ENCODE measurements at places on chromosomes 13 and 19. TPM values are rescaled to one million over a fixed set of nuclear protein-coding genes. Genes with fewer than 3 reads are reported as not detected.

- DNase-seq, result no peak
These were observed 1.6 kb downstream of the MAP2K7 start for GRCh38 chr19:7905268-7905667.

DNA sequence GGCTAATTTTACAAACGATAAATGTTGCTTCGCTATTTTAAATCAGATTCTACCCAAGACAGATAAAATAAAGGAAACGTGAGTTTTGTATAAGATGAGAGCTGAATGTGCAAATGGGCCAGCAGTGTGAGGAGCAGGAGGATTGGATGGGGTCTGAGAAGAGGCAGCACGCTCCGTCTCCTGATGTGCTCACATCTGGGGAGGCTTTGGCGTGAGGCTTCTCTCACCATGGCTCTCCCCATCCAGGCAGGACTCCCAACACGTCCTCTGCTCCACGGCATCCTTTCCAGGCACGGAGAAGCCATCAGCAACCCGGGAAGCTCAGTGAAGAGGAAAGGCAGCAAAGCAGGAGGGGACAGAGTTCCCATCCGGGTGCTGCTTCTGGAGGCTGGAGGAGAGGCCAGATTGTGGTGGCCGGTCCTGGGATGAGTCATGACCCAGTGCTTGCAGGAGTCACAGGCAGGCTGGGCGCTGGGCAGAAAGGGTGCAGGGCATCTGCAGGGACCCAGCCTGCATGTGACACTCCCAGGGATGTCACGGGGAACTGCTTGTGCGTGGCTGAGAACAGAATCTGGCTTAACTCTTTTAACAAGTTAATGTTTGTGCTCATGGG is 47.5 kb downstream of the ZNF536 start:
- no peak for DNase-seq

DNA sequence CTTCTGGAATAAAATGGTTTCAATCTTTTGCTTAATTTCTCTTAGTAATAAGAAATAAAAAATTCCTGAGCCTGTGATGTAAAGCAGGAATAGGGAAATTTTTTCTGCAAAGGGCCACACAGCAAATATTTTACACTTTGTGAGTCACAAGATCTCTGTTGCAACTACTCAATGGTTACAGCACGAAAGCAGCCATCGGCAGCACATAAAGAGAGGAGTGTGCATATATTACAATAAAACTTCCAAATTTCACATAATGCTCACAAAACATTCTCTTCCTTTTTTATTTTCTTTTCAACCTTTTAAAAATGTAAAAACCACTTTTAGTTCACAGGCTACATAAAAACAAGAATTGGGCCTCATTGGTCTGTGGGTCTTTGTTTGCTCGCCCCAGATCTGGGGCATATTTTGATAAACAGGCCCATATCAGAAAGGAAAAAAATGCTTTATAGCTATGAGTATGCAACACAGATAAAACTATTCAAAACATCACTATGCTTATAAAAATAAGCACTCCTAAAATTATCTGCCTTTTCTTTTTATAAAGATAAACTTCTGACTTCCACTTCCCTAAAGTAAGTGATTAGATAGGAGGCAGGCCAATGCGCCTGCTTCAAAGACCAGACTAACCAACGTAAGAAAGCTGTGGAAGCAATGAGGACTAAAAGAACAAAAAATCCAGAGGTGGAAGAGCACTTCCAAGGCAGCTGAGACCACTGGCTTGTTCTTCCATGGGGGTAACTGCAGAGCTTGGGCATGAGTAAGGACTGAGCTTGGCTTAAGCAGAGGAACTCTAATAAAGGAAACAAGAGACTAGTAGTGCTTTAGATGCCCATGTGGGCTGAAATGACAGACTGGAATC is 26.5 kb downstream of the MYCBP2 start:
- no peak for DNase-seq

GRCh38 chr13:107650081-107650701 is 565.1 kb downstream of the LIG4 start:
- peak; percentile 10 for DNase-seq

GRCh38 chr19:52095172-52096014 is at the start of gene ZNF841:
Gene ZNF841 (minus strand): TSS chr19:52095765. CDS start chr19:52084801, 10,964 bp downstream.
- peak; percentile 67 for DNase-seq

- no peak for DNase-seq
These were observed at the start of gene GIPC3 for GRCh38 chr19:3585301-3586126. Gene GIPC3 (plus strand): TSS chr19:3585478. CDS start chr19:3585598, 120 bp downstream.

GJB2 gene
- polyA plus RNA-seq, result not detected

PTGER1 gene
- polyA plus RNA-seq, result not detected

DNA sequence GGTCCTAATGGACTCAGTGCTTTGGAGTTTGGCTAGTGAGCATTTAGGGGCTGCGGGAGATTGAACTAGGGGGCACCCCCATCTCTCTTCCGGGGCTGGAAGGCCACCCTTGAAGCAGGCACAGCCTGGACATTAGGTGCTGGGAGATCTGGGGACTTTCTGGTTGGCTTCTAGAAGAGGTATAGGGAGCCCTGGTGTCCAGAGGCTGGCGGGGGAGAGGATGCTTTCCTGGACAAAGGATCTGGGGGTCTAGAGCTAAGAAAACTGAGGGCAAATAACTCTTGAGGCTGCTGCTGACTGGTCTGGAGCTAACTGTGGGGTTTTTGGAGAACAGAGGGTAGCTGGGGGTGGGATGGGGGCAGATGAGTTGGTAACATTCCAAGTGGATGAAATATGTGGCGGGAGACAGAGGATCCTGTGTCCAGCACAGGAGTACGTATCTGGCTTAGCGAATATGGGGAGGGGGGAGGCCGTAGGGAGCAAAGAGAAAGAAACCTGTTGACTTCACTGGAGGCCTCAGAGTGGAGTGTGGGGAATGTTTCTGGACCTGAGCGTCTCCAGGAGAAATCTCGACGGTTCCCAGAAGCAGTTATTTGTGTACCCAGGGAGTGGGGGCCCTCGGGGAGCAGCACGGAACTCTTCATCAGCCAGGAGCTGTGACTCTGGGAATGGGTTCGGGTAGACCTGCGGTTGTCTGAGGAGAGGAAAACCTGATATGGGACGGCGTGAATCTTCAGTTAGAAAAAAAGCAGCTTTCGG is 1.4 kb downstream of the HNRNPUL1 start:
- no peak for DNase-seq

F10 gene
- not detected for polyA plus RNA-seq

Measured in naive thymus-derived CD4-positive, alpha-beta T cell (primary cell).